ENCODE measurements at places on chromosomes 6 and 20.

DNA sequence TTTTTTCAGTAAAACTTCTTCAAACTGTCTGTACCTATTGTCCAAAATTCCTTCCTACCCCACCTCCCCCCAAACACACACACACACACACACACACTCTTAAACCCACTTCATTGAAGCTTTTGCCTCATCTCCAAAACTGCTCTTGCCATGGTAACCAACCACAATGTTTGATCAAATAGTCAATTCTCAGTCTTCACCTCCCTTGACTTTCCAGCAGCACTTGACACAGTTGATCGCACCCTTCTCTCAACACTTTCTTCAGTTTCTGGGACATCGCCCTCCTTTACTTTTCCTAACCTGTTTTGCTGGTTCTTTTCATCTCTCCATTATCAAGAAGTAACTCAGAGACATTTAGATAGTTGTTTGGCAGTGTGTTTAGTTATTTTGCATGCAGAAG is 71.5 kb upstream of the COL21A1 start:
- DNase-seq: no peak

DNA sequence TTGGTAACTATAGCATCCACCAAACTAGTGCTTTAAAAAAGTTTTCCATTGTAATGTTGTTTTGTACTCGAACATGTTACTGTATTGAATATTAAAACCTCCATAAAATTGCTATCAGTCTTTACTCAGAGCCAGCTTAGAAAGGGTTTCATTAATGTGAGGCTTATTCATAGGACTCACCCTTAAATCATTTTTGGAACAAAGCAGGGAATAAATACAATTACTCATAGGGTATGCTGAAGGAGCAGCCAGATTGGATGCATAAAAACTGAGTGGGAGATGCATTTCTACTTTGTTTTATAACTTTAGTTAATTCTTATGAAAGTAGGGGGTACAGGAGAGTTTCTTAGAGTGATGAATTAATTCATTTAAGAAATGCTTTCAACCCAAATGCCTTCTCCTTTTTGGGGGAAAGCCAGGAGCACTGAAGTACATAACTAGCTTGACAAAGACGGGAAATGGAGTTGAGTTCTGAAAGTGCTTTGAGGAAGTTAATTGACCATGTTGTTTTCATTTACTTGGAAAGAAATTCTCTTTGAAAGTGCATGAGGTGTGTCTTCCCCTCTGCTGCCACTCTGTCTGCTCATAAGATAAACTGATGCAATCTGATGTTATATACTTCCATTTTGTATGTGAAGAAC is 90.3 kb downstream of the RNF144B start:
- no peak for DNase-seq

- no peak for DNase-seq
Measured at GRCh38 chr20:2900845-2901592, 27.7 kb downstream of the PTPRA start.

DNA sequence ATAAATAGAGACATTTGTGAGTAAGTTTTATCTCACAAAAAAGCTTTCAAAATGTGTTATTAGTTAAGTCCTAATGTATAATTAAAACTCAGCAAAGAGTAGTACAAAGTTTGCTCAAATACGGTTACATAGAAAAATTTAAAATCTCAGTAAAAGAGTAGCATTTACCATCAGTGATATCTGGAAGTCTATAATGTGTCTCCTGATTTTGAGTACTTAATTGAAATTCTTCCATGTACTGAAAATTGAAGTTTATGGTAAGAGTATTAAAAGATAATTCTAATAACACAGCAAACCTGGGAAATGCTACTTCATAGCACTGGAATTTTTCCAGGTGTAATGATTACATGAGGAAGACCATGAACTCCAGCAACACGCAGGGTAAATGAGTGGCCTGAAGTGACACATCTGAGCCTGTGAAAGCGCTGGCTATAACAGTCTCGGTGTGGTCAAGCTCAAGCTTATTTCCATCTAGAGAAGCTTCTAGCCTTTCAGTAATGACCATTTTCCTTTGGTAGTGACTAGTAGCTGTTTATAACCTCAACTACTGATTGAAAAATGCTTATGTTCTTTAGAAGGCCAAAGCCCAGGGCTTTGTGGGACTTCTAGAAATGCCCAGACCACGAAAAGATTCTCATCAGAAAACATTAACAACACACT is 203.2 kb downstream of the ISM1 start:
- no peak for DNase-seq

DNA sequence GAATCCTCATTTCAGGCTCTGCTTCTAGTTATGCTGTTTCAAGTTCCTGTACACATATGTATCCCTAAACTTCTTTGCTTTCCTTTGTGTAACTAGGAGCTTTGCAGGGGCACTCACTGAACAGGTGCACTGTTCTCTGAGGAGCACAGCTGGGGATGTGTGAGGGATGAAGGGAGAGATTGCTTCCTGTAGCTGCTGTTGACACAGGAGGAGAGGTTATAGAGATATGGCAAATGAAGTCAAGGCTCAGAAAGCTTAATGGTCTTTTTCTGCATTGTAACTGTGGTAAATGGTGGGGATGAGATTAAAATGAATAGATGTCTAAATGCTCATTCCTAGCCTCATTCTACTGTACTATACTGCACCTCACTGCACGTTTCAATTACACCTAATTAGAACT is 454.3 kb downstream of the BTBD3 start:
- no peak for DNase-seq

- no peak for DNase-seq
Measured at GRCh38 chr20:17824676-17825251, 125.0 kb downstream of the BANF2 start.

GRCh38 chr20:62795023-62795761 is 1.1 kb upstream of the MRGBP start:
- no peak for DNase-seq

DNA sequence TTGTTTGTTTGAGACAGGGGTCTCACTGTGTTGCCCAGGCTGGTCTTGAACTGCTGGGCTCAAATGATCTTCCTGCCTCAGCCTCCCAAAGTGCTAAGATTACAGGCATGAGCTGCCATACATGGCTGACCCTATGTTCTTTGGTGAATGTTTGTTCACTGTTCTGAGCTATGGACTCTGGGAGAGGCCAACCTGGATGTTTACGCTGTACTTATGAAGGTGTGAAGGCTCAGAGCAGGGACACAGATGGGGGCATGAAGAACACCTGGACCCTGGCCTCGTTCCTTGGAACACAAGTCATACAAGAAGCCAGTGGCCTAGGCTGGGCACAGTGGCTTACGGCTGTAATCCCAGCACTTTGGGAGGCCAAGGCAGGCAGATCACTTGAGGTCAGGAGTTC is 21.1 kb upstream of the CD24 start:
- no peak for DNase-seq

GRCh38 chr20:23125159-23125558 is 39.0 kb upstream of the CD93 start:
- no peak for DNase-seq

DNA sequence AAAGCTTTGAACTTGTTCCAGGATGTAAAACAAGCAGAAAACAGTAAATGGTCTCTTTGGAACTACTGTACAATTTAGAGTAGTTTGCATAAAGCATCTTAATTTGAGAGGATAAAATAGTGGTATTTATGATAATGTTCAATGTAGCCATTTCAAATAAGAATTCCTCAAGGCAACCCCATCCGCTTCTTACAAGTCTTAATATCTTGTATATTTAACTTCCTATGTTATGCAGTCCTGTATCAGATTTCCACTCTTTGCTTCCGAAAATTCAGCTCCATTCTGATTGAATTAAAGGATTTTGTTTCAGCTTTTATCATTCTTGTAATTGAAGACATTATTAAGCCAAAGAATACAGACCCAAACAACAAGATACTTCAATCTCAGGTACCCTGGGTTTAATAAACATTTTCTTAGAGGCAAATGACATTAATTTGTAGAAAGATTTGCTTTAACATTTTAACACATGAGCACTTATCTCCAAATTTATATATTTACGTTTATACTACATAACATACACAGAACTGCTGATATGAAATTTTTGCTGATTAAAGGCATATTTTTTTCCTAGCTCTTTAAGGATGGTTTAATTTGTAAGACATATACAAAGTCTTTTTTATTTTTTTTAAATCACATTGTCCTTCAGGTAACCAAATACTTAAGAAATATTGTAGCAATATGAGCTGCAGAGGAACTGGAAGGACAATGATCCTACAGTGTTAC is 131.1 kb upstream of the BEND3 start:
- no peak for DNase-seq

DNA sequence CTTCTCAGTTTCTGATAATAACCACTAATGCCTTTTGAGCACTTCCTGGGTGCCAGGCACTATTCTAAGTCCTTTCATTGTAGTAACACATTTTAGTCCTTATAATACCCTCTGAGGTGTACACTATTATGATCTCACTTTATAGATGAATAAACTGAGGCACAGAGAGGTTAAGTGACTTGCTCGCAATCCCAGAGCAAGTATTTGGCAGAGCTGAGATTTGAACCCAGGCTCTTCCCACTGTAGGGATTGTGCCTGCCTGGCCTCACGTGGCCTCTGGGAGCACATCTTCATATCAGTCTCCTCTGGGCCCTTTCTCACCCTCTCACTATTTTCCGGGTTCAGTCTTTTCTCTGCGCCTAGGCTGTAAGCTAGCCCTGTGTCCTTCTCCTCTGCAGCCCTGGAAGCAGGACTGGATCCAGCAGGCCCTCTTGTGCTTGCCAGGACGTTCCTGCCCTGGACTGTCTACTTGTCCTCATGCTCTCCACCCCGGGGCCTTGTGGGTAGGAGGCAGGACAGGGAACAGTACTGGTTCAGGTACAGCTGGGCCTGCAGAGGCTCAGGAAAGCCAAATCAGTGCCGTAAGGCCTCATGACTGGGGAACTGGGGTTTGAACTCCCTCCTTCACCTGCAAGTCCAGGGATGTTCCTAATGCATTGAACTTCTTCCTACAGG is 139.6 kb downstream of the VEGFA start:
- no peak for DNase-seq

DNA sequence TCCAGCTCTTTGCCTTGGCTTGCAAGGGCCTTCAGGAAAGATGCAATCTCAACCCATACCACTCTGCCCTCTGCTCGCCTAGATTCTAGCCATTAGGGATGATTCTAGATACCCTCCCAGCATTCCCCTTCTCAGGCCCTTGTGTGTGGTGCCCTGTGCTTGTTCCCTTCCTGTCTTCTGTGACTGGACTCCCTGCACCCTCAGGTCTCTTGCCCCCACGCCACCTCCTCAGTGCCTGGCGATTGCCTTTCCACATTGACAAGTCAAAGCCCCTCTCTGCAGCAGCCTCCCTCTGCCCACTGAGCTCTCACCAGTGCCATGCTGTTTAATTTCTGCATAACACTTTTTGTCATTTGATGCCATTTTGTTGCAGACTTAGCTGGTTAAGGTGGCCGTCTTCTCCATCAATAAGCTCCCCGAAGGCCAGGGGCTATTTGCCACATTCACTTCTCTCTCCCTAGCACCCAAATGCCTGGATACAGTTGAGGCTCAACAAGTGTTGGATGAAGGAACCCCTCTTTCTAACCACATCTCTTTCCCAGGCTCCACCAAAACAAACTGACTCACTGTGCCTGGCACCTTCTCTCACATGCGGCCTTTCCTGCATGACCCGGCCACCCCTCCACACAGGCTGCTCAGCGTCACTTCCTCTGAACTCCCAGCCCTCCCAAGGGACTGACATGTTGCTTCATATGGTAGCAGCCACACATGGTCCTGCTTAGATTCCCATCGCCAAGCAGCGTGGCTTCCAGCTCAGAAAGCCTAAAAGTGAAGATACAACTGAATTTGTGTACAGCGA is 4.6 kb upstream of the TXNDC5 start:
- no peak for DNase-seq

- no peak for DNase-seq
Measured at GRCh38 chr20:57843941-57844625, 134.3 kb upstream of the PMEPA1 start.

DNA sequence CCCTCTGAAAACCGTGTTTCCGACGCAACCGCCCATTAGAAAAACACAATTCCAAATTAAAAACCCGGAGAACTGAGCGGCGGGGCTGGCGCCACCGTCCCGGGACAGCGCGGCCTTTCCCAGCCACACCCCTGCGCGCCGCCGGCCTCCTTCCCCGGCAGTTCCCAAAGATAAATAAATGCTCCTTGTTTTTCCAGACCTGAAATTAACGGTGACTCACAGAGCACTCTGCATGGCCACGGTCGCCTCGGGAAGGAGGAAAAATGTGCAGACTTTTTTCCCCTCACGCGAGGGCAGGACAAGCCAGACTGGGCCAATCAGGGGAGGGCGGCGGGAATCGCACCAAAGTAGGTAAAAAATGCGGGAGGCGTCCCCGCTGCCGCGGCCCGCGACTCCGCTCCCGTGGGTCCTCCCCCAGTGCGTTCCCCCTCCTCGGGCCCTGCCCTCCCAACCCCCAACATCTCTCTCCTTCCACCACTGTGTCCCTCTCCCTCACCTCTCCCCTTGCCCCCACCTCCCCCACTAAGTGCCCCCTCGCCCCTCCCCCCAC is 828 bp upstream of the DSTN start:
- DNase-seq: no peak

DNA sequence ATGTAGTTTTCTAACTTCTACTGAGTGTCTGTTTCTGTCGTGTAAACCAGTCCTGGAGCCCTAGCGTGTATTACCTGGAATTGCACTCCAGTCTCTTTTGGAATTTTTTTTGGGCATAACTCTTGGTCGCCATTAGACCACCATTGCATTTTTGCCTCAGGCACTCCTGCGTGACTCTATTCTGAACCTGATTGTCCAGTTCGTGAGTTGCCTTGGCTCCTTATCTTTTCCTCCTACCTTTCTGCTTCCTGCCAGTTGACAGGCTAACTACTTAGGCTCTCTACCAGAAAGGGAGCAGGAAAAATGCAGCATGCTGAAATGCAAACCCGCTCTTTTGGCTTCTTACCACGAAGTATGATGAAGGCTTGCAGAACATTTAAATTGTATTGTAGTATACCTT is 490.9 kb upstream of the SOX4 start:
- DNase-seq: no peak

DNA sequence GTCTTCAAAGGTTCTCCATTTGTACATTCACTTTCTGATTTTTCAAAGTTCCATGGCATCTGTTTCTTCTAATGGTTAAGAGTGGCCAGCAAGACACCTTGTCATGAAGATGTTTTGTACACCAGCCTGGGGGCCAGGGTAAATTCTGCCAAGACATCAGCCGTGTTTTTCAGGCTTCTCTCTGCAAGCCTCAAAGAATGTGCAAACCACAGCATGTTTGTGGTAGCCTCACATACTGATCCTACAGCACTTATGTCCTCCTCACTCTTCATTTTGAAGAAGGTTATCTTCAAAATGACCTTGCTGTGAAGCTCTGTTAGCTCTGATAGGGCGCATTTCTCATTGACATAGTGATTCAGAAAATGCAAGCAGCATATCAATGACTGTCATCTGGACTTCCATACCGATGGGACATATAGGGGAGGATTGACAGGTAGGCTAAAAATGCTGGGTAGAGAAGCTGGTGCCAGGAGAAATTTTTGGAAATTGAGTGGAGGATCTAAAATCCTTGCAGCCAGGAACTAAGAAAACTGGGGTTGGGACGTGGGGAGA is 59.3 kb upstream of the SPTLC3 start:
- DNase-seq: no peak

- no peak for DNase-seq
Measured at GRCh38 chr6:122734529-122735395, 44.8 kb upstream of the FABP7 start.

GRCh38 chr6:10210052-10210451 is 204.8 kb downstream of the TFAP2A start:
- no peak for DNase-seq

- no peak for DNase-seq
Measured at GRCh38 chr6:140773276-140773675, 1359.4 kb upstream of the GJE1 start.

GRCh38 chr6:122033564-122034181 is 365.8 kb upstream of the HSF2 start:
- no peak for DNase-seq

GRCh38 chr6:110017946-110018345 is 39.8 kb downstream of the GPR6 start:
- no peak for DNase-seq

Measured in epithelial cell of prostate (primary cell).